CMK (cell line): ENCODE measurements at places on chromosomes 5 and 9.

- peak; percentile 45 for DNase-seq
Measured at GRCh38 chr5:74251141-74252035, 389.1 kb downstream of the ENC1 start.

- no peak for DNase-seq
Measured at GRCh38 chr9:18297056-18297841, 176.7 kb upstream of the ADAMTSL1 start.

GRCh38 chr9:78289474-78289873 is 7.5 kb upstream of the PSAT1 start:
- DNase-seq = no peak

DNA sequence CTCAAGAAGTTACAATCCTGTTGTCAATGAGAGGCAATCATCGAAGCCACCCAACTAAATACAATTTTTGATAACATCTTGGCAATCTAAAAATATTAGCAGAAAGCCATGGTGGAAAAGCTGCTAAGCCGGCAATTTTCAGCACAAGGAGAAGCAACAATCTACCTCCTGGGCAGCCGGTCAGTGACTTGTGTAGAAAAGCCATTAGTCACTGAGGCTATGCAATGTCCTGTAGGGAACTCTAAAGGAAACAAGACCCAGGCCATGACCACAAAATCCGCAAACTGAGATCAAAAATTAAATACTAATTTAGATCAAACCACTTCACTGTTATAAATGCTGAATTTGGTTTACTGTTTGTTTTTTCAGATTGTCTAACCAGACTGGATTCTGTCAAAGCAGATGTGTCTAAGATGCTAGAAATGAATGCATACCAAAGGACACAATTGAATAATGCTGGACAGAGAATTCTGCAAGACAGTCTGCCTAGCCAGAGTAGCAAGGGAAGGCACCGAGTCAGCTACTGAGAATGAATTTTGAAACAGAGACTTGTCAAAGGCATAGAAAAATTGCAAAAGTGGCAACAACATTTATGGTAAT is 384.8 kb downstream of the PRELID2 start:
- DNase-seq = no peak

DNA sequence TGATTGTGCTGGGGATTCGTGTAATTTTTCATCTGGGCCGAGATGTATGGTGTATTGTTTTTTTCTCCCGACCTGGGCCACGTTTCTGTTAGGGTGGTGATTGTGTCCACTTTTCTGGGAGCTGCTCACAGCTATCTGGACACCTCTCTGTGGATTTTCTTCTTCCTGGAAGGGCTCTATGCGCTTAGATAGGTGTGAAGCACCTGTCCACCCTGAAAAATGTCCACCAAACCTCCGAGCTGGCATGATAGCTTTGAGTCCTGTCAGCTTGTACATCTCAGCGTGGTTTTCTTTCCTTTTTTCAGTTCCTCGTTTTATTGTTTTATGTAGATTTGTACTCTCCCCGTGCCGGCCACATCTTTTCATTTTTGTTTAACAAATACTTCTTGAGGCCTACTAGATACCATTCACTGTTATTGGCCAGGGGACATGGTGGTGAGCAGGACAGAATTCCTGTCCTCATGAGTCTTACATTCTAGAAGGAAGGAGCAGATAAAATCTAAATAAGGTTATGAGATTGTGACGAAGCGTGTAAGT is 1.1 kb downstream of the UGCG start:
- DNase-seq = no peak

GRCh38 chr5:157611571-157612476 is 36.2 kb upstream of the ADAM19 start:
- no peak for DNase-seq

GRCh38 chr9:4750023-4750673 is 9.1 kb upstream of the AK3 start:
- DNase-seq = no peak

- no peak for DNase-seq
Measured at GRCh38 chr9:98057138-98057799, 737 bp downstream of the NANS start.

DNA sequence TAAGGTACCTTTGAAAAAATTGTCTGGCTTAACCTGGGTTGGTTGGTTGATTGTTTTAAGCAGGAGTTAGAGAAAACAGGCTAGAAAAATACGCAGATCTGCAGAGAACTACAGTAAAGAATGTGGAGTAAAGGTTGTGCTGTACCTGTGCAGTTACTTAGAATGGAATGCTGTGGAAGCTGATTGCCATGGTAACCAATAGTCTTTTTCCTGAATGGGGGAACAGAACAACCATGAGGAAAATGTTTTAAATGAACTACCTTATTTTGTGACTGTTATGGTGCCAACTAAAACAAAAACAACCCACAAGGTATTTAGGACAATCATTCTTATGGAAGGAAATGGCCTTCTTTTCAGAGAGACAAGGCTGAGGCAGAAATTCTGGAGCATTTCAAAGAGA is 4.8 kb upstream of the HOMER1 start:
- no peak for DNase-seq

DNA sequence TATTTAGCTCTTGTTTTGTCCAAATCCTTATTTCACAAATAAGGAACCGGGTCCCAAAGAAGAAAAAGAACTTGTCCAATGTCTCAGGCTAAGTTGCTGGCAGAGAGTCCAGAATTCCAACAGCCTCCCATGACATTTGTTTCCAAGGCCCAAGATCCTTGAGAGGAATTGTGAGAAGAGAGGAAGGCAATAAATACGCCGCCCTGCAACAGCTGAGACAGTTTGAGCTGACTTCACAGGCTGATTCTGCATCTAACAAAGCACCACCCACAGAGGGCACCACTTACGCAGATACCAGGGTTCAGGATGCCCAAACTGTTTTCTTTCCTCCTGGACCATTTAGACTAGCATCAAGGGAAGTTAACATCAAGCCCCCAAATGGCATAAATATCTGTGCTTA is 211.3 kb downstream of the FAM114A2 start:
- no peak for DNase-seq
